ENCODE measurements at places on chromosomes 4 and X.

- DNase-seq = no peak
These were observed 361.6 kb downstream of the GPM6A start for GRCh38 chr4:175450446-175450845.

- DNase-seq = no peak
These were observed 355.6 kb downstream of the CBLL2 start for GRCh38 chrX:22628275-22628674.

DNA sequence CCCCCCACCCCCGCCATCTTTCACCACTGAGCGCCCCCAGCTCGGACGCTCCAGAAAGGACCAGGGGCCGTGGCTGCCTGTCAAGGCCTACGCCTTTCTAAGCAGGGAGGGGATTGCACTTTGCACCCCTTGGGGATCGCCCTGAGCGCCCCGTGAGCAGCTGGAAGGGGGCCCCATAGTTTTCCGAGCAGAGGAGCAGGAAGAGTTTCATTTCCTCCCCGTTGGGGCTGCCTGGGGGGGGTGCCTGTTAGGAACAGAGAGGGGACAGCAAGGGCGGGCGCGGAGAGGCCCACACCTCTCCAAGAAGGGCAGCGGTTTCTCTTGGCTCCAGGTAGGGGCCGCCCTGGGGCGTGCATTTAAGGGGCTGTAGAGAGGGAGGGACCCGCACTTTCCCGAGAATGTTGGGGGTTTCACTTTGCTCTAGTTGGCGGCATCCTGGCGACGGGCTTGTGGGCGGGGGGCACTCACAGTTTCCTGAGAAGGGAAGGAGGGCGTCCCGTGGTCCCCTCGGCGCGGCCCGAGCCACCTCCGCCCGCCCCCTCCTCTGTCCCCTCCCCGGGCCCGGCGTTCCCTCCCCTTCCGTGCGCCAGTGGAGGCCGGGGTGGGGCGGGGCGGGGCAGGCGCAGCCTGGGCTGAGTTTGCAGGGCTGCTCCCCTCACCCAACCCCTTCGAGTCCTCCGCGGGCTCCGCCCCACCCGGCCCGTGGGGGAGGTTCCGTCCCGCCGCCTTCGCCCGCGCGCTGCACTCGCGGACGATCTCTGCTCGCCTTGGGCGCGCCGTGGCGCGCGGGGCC, 82.3 kb upstream of the CD99 start:
- peak; percentile 54 for DNase-seq

DNA sequence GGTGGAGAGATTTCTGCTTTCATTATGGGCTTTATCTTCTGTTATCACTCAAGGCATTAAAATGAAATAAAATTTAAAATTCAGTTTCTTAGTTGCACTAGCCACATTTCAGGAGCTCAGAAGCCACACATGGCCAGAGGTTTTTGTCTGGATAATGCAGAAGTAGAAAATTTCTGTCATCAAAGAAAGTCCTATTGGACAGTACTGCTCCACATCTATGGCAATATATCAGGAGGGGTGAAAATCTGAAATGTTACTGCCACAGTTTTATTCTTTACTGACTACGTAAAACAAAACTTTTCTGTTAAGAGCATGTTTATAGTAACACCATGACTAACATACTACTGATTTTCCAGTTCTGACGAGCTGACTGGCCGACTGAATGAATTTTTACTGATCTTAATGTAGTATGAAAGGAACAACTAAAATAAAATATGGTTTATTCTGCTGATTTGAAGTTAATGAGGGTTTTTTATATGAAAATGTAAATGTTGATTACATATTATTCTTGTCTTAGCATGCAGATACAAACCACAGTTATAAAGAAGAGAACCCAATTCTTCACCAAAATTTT, 264.0 kb upstream of the HAND2 start:
- peak; percentile 24 for DNase-seq

GRCh38 chr4:129358571-129358970, 262.6 kb downstream of the C4orf33 start:
- no peak for DNase-seq

- DNase-seq = no peak
These were observed 65.7 kb upstream of the PSAPL1 start for GRCh38 chr4:7500404-7500803.

Data from AG04450 (cell line).